ENCODE measurements at places on chromosomes 5 and 9.

- DNase-seq, result no peak
Observed at GRCh38 chr9:97895695-97896332, 26.5 kb downstream of the TRMO start.

DNA sequence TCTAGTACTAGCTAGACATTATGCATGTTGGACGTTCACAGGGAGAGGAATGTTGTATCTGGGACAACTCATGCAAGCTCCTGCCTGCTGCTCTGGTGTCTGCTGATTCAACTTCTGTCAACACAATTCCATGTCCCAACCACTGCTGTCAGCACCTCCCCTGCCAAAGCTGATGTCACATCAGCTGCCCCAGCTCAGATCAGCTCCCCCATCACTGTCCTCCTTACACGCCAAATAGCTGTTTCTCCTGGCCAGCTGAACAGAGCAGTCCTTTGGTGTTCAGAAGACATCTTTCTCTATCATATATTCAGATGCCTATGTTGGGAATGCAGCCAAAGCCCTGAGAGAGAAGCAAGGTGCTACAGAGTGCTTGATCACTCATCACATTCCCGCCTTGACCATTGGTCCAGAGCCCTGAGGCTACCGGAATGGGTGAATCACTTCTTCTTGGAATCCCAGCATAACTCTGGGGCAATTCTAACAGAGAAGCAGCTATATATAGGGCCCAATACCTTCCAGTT, 223.3 kb downstream of the SEC61B start:
- no peak for DNase-seq

DNA sequence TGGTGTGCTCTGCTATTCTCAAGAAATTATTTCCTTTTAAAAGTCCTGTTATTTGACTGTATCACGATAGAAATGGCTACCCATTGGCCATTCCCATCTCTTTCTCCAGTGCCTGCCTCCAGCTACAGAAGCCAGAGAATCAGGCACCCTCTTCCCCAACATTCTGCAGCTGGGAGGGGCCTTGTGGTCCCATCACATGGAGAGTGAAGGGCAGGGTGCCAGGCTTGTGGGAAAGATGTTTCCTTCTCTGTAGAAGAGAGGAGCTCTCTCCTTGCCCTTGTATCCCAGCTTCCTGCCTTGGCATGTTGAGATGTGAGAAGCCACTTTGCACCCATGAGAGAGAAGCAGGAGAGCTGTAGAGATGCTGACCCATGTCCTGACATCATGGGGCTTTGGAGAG, 465.0 kb downstream of the MTRR start:
- DNase-seq, result no peak

GRCh38 chr9:125568621-125569020, 138.4 kb downstream of the MAPKAP1 start:
- no peak for DNase-seq

GRCh38 chr9:21574261-21574660, 92.1 kb upstream of the IFNE start:
- no peak for DNase-seq

GRCh38 chr5:78264600-78264999, 29.9 kb downstream of the AP3B1 start:
- no peak for DNase-seq

DNA sequence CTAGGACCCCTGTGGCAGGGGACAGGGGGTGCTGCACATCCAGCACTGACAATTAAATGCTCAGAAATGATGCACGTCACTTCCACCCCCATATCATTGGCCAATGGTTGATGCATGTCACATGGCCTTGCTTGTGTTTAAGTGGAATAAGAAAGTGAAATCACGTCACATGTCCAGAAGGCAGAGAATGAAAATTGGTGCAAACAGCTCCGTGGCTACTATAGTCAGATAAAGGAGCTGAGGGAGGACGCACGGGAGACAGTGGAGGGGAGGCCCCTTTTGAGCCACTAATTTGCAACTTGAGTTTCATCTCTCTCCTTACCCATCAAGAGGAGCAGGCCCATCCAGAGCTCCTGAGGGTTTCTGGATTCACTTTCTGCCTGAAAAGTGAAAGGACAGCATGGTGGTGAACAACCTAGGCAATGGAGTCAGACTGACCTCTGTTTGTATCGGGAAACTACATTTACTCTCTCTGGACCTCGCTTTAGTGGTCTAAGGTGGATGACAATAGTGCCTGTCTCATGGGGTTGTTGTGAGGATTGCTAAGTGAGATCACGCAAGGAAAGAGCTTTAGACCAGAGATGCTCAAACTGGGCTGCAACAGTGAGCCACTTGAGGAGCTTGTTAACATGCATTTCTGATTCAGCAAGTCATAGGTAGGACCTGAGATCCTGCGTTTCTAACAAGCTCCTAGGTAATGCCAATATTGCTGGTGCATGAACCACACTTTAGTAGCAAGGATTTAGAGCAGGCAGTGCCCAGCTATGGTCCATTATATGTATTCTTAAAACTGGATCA, 133.9 kb upstream of the ADRA1B start:
- no peak for DNase-seq

DNA sequence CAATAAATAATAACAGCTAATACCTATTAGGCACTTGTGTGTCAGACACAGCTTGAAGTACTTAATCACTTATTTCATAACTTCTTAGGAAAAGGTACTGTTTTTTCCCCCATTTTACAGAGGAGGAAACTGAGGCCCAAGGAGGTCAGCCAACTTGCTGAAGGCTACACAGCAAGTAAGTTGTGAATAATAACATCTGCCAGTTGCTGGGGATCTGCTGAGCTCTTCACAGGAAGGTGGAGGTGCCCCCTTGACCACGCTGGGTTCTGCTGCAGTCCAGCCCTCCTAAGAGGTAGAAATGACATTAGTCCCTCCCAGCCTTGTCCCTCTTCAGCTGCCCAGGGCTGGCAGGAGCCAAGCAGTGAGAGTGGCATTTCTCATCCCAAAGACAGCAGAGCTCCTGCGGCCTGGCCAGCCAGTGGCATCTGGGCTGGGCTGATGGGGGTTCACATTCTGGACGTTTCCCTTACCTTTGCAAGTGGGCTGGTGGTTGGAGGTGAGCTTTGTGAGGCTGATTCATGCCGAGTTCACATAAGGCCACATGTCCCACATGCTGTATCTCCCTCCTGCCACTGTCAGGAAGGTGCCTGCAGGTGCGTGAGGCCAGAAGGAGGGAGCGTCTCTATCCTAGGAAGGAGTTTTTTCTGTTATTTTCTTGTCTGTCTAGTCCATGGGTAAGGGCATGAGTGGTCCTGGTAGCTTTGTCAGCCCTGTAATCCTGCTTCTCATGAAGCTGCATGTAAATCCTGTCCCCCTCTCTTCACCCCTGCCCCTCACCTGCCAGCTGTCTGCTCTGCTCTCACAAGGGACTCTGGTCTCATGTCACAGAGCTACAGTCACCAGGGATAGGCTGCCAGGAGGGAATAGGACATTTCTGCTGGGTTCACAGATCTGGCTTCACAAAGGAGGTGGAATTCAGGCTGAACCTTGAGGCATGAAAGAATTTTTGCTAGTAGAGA, 171.7 kb downstream of the MACROH2A1 start:
- no peak for DNase-seq

DNA sequence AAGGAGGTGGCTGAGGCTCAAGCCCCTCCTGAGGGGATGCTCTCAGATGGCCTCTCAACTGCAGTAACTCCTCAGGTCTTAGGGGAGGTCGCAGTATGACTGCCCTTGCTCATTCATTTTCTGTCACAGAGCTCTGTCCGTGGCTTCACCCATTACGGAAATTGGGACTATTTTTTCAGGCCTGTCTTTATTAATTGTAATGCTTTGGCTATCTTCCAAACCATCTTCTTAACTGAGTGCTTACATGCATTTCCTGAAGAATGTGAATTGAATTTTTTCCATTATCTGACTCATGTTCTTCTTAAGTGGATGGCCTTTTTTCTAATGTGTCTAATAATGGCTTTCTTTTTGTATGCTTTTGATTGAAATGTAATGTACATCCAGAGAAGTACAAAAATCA, 36.4 kb upstream of the SV2C start:
- no peak for DNase-seq

- DNase-seq, result no peak
Observed at GRCh38 chr5:53008751-53009150, 19.6 kb downstream of the ITGA2 start.

GRCh38 chr9:97659771-97660170, 26.1 kb downstream of the NCBP1 start:
- DNase-seq, result no peak

DNA sequence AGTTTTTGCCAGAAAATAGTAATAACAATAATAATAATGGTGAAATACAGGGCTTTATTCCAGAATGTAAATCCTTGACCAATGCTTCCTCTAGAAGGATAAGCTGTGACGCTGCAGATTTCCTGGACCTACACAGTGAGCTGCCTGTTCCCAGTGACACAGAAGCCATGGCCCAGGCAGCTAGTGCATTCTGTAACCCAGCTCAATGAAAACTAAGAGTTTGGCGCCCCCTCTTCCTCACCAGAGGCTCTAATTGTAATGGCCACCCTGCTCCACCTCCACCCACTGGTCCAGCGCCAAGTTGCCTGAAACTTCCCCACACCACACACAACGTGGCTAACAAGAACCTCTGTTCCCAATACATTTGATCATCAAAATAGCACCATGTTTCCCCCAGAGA, 248.1 kb downstream of the CETN3 start:
- no peak for DNase-seq

Data from coronary artery (tissue), 2 donors.